Suppressor macrophage treated with lipopolysaccharide for 4 hours (primary cell): ENCODE measurements at places on chromosomes 3 and 15.

GRCh38 chr3:99410789-99411311, 227.5 kb upstream of the COL8A1 start:
- DNase-seq: no peak

- DNase-seq: no peak
Measured at GRCh38 chr3:52517796-52518722, 15.6 kb downstream of the NT5DC2 start.

- DNase-seq: no peak
Measured at GRCh38 chr3:195116407-195117185, 154.4 kb downstream of the XXYLT1 start.

- DNase-seq: no peak
Measured at GRCh38 chr15:33680336-33680735, 288.0 kb upstream of the CHRM5 start.

- DNase-seq: peak; percentile 89
Measured at GRCh38 chr3:59286791-59287531, 237.1 kb upstream of the CFAP20DC start.

DNA sequence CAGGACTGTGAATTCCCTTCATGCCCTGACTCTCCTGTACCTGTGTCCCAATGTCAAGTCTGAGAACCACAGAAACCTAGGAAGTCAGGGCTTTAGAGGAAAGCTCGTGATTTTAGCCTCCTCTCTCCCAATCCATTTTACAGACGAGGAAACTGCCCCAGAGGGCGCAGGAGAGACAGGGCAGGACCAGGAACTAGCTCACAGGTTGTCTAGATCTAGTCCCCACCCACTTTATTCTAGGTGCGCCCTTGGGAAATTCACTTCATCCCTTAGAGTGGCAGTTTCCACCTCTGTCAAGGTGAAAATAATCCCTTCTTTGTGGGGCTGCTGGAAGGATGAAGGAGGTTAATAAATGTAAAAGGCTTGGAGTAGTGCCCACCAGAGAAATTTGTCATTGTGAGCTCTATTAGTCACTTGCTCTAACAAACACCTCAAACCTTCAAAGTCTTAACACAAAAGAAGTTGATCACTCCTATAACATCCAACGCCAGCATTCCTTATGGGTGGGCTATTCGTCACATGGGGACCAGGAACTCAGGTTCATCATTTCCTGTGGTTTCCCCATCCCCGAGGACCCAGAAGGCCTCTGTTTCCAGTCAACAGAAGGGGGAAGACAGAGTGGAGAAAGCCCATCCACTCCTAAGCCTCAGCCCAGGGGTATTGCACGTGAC, 282.3 kb downstream of the XXYLT1 start:
- no peak for DNase-seq

DNA sequence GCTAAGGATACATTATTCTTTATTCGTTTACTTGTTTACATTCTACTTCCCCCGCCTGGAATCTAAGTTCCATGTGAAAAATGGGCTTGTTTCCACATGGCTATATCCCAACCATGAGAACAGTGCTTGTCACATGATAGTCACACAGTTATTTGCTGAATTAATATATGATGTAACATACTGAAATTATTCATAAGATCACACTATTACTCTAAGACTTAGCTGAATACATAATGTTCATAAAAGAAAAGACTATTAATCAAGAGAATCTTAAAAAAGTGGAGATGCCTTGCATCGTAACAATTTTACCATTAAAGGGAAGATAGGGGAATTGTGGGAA, 6.5 kb downstream of the PBRM1 start:
- DNase-seq: peak; percentile 39

- DNase-seq: peak; percentile 29
Measured at GRCh38 chr3:126979046-126979628, 3.8 kb upstream of the PLXNA1 start.

DNA sequence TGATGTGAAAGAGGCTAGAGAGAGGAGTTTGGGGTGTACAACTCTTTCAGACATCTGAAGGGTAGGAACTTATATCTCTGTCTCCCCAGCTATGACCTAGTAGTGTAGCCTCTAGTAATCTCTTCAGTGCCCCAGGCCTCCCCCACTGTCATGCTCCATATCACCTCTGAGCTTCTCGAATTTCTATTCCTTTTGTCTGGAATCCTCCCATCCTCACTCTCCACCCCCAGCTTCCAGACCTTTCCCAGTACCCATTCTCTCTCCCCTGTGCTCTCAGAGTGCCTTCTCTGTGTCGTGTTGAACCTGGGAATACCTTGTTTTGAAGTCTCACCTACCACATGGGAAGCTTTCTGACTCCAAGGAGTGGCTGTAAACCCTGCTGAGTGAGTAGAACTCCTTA, 3.6 kb upstream of the RBPMS2 start:
- no peak for DNase-seq

DNA sequence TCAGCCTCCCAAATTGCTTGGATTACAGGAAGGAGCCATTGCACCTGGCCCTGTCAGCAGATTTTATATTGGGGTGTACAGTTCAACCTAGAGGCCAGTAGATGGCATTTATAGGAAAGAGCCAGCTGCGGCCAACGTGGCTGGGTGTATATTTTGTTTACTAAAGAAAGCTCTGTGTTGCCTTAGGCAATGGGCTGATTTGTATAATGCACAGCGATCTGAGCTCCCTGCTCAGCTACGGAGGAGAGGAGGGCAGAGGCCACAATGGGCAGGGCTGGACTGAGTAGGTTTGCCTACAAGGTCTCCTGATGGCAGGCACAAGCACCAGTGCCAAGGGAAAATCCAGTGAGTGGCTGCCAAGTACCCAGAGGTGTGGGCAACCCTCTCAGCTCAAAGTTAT, 282.4 kb downstream of the ARPP21 start:
- no peak for DNase-seq
